ENCODE measurements at places on chromosomes 1 and 21.

DNA sequence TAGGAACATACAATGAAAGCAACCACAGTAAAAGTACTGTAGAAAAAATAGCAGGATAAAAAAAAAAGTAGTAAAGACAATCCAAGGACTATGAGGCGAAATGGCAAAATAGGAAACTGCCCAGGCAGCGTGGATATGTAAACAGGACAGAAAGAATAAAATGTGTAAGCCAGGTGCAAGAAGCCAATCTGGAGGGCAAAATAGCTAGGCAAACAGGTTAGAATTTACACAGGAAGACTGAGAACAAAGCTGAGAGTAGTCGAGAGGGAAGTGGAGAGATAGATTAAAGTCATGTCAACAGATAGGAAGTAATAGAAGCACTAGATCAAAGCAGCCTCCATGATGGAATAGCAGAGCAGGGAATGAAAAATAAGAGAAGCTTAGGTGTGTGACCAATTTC is 124.2 kb upstream of the B3GALT2 start:
- no peak for DNase-seq

DNA sequence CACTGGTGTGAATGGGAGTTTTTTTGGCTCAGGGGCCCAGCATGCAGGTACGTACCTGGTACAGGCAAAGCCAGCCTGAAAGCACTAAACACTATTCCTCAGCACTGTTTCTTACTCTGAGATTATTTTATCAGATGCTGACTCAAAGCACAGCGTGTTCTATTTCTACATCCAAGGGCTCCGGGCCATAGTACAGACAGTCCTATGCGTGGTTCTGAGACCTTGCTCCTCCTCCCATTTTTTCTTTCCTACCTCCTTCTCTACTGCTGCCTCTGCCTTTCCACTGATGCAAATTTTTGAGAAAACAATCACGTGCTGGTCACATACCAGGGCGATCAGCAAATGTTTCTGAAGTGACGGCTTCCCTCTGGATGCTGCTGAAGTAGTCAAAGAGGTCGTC is 36.3 kb downstream of the PDPN start:
- peak; percentile 26 for DNase-seq

DNA sequence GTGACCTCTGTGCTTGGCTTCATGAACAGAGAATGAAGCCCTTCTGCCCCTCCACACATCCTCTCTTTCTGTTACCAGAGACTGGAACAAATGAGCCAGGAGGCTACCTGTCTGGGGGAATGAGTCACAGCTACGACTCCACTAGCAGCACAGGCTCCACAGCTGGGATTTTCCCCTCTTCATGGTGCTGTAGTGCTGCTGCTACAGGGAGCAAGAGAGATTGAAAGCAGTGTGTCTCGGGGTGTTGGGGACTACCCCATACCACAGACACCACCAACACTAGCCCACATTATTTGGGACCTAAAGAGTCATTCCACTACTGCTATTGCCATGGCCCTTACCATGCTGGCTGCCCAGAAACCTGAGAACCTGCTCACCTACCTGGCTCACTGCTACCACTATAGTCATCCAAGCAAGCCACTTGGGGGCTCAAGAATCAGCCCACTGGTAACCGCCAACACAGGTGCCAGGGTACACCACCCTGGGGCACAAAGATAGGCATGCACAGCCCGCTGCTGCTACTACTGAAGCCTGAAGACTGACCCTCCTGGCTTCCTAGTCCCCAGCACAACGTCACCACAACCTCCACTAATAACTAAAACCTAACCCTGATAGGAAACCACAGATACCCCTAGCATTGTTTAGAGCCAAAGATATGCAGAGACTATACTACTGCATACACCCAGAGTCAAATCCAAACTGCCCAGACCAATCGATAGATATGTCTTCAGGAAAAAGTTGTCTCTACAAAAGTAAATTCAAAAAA is 17.7 kb downstream of the CD1E start:
- DNase-seq: no peak

GRCh38 chr21:43662286-43662685 is 2.9 kb downstream of the RRP1B start:
- no peak for DNase-seq

DNA sequence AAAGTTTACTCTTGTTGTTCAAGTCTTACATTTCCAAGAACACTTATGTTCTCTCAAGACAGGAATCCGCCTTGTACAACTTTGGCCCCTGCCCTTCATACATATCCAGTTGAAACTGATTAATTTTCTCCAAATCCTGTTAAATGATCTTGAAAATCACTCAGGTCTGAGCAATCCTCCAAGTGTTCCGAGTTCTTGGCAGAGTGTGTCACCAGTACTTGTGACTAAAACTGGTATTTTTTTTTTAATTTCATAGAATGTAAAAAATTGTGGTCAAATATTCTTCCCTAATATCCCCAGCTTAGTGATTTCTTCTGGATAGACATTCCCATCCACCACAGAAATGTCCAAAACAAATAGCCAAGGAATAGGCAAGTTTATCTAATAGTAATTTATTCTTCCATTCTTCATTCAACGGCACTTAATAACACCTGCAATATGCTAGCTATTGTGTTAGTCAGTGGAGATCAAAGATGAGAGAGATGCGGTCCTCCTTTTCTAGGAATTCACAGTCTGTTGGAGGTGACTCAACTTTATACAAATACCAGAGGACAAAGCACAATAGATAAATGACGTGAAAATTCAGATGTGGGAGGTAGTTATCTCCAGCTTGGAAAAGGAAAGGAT is 71.4 kb downstream of the DIRAS3 start:
- peak; percentile 39 for DNase-seq

DNA sequence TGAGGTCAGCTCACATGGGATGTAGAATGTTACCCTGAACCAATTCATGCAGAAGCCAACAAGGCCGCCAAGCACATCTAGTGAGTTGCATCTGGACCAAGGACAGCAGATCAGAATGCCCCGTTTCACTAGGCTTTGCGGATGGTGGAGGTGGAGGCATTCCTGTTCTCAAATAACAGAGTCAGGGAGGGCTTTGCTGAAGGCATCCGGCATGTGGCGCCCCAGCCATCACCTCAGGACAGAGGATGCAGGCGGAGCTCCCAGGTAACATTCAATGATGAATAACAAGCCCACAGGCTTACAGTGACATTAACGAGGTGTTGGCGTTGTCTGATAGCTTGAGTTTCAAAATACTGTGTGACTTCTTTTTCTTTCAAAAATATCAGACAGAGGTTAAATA is 476.2 kb downstream of the CAMTA1 start:
- DNase-seq: no peak

GRCh38 chr1:44810101-44810761 is 1.9 kb downstream of the BTBD19 start:
- DNase-seq: peak; percentile 11

- DNase-seq: no peak
Measured at GRCh38 chr21:17498586-17498985, 14.3 kb upstream of the CXADR start.

GRCh38 chr1:9128520-9129265 is at the start of gene GPR157:
Gene GPR157, minus strand, starts transcription at chr1:9129102. Its CDS starts 75 bp downstream, at chr1:9129027.
- DNase-seq: peak; percentile 100

DNA sequence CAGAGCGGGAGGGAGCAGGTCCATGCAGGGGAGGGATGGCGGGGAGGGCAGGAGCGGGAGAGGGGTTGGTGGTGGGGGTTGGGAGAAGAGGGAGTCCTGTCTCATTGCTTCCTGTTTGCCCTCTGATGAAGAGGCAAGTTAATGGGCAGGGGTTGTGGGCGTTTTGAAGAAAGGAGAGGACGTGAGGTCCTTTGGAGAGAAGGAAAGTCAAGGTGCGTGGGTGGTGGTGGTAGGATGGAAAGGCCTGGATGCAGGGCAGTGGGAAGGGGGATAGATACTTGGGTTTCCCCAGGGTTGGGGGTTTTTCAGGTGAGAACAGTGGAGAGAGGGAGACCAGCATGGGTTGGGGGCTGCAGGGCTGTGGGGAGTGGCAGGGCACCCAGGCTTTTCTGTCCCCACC is 17.2 kb downstream of the UBE2Q1 start:
- DNase-seq: no peak

- peak; percentile 18 for DNase-seq
Measured at GRCh38 chr1:113041569-113042284, 31.3 kb upstream of the LRIG2 start.

DNA sequence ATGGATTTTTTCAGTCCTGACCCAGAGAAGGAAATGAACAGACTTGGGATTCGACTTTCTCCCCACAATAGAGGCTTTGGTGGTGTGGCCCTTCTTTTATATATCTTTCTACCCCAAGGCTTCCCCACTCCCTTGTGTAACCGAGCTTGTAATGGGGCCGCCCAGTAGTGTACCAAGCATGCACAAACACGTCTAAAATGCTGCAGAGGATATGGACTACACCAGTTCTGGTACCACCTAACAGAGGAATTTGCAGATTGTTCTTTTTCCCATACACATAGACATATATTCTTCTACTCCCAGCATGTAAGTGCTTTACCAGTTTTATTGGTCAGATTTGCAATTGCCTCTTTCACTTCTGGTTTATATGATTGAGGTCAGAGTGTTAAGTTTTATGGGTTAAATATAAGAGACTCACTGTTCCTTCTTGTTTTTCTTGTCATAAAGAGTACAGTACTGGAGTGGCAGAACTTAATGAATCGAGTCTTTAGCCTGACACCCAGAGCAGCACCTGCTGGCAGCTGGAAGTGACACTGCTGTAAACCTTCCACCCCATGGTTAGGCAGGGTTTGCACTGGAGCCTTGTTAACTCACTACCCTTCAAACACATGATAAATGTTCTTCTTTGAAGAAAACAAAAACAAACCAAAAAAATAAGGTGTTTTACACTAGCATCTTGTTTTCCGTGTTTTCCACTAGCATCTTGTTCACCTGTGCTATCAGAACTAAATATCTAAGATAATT is 198.6 kb downstream of the PTPRC start:
- no peak for DNase-seq

DNA sequence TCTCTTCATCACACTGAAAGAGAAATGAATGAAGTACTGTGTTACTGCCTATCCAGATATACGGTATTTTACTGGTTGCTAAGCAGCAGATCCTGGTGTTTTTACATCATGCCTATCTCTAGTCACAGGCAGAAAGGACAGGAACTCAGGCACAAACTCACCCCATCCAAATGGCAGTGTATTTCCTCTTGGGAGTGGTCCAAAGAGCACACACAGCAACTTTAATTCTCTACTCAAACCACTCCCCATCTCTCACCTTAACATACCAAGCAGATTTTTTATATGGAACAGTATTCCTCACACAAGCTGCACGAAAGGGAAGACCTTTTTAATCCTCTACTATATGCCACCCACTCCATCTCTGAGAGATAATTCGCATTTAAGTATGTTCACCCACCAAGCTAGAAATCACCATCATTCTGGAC is 27.3 kb downstream of the EIF4G3 start:
- DNase-seq: peak; percentile 69

GRCh38 chr1:31605908-31606427 is 11.5 kb upstream of the HCRTR1 start:
- peak; percentile 37 for DNase-seq

DNA sequence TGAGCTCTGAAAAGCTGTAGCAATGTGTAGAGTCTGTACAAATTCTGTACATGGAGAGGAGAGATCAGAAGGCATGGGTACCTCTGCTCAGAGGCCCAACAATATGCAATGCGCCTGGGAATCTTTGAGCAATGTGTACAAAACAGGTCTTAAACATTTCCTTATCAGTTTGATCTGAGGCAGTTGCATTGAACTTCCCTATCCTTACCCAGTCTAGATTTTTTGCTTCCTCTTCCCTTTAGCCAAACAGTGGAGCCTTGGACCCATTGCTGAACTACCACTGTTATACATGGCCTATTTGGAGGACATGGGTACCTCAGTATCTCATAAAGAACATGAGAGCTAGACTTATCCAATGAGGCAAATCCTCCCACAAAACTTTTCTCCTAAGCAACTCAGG is 12.6 kb upstream of the MNDA start:
- DNase-seq: no peak

GRCh38 chr1:21663951-21664805 is 5.0 kb downstream of the RAP1GAP start:
- no peak for DNase-seq

DNA sequence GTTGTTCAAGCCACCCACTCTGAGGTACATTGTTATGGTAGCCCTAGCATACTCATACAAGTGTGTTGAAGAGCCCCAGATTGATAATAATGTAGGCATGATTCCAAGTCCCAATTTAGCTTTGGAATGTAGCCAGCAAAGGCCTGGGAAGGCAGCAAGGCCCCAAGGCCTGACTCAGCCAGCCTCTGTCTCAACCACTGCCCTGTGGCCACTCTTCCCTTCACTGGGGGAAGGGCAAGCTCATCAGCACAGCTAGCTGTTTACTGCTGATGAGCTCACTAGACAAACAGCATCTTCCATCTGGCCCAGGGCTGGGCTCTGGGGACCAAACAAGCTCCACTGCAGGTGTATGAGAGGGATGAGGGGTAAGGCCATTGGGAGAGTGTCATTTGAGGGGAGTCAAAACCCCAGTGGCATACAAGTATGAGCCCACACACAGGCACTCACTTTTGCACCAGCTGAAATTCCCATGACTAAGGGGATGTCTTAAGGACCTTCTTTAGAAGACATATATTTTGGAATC is 2.2 kb upstream of the IRF6 start:
- peak; percentile 94 for DNase-seq

- DNase-seq: no peak
Measured at GRCh38 chr1:13435458-13435857, 25.2 kb downstream of the PRAMEF20 start.

GRCh38 chr1:226696547-226696946 is 42.5 kb downstream of the ITPKB start:
- no peak for DNase-seq

GRCh38 chr1:70415882-70416281 is 4.8 kb downstream of the CTH start:
- DNase-seq: no peak

- peak; percentile 46 for DNase-seq
Measured at GRCh38 chr1:170200621-170201397, 55.0 kb downstream of the NTMT2 start.

- DNase-seq: no peak
Measured at GRCh38 chr1:186189156-186189555, 185.9 kb downstream of the TPR start.
